Activated gamma-delta T cell (primary cell): ENCODE measurements at places on chromosomes 12 and 14.

DNA sequence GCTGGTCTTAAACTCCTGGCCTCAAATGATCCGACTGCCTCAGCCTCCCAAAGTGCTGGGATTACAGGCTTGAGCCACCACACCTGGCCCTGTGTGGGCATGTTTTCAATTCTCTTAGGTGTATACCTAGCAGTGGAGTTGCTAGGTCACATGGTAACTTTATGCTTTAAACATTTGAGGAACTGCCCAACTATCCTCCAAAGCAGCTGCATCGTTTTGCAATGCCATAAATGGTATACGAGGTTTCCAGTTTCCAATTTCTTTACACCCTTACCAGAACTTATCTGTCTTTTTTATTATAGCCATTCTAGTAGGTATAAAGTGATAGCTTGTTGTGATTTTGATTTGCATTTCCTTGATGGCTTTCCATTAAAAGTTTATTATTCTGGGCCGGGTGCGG lies 25.1 kb downstream of the RBMS2 start:
- no peak for DNase-seq

- DNase-seq = no peak
Observed at GRCh38 chr14:90319173-90319572, 12.6 kb downstream of the NRDE2 start.

- no peak for DNase-seq
Observed at GRCh38 chr12:88897723-88898122, 317.5 kb upstream of the KITLG start.

DNA sequence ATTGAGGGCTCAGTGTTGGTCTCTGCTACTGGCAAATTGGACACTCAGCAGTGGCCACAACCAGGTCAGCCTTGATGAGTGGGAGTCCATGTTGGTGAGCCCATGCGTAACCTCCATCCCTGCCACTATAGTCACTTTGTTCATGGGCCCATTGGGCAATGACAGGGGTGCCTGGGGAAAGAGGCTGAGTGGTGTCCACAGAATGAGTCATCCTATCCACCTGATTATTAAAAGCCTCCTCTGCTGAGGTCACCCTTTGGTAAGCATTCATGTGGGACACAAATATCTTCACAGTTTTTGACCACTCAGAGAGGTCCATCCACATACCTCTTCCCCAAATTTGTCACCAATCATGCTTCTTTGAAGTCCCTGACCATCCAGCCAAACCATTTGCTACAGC lies 50.0 kb downstream of the FIGNL2 start:
- DNase-seq = no peak

- no peak for DNase-seq
Observed at GRCh38 chr14:20179218-20179617, 11.5 kb upstream of the OR11G2 start.

GRCh38 chr12:41277946-41278267 lies 89.8 kb downstream of the PDZRN4 start:
- no peak for DNase-seq

DNA sequence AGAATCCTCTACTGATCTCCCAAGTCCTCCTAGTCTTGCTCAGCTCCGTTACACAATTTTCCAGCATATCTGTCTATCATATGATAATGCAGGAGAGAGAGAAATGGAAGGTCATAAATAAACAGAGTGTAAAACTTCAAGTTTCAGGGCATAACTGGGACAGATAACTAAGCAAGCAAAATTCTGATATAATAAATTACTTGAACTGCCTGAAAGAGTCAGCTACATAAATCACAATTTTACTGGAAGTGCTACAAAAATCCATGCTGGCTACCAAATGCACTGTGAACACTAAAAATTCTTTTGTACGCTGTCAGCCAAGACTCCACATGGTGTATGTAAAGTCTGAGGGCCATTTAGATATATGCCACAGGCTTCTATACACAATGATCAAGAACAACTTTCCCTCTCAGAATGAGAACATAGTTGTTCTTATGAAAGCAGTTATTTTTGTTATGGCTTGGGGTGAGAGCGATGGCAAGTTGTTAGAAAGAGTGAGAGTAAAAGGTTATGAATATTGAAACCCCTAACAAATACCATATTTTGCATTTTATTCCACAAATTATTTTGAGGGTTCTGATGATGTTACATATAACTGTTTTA lies 41.1 kb downstream of the GRIP1 start:
- DNase-seq = no peak

DNA sequence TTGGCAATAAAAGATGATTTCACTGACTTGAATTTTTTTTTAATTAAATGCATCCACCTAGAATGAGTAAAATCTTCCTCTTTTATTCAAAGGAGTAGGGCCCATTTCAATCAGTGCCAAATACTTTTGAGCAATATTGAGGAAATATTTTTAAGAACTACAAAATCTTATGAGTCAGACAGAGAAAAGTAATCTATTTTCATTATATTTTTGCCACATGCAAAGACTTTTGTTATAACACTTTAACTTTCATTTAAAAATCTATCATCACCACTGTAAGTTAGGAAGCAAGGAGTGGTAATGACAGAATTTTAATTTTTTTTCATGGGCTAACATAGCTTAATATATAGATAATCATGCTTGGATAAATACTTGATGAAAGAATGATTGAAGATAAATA lies 345.2 kb upstream of the KITLG start:
- no peak for DNase-seq

DNA sequence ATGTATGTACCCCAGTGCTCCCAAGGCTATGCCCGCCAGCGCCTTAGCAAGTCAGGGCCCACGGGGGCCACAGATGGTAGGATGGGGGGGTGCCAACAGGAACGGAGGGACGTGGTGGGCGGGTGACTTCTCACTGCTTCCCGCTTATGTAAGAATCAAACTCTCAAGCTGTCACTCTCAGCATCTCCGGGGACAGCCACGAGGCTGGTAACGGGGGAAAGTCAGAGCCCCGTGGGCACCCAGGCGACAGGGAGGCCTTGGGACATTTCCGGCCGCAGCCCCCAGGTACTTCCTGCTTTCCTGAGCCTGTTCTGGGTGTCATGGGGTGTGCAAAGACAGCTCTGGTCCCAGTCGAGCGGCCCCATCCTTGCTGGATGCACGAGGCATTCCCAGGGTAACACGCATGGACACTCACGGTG lies 59.3 kb downstream of the TESC start:
- DNase-seq = no peak

DNA sequence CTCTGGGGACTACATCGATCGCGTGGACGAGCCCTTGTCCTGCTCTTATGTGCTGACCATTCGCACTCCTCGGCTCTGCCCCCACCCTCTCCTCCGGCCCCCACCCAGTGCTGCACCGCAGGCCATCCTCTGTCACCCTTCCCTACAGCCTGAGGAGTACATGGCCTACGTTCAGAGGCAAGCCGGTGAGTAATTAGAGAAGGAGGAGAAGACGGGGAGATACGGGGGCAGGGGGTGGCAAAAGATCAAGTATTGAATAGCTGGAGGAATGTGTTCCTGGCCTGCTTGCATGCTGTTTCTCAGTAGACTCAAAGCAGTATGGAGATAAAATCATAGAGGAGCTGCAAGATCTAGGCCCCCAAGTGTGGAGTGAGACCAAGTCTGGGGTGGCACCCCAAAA lies 21.9 kb downstream of the OS9 start:
- no peak for DNase-seq

DNA sequence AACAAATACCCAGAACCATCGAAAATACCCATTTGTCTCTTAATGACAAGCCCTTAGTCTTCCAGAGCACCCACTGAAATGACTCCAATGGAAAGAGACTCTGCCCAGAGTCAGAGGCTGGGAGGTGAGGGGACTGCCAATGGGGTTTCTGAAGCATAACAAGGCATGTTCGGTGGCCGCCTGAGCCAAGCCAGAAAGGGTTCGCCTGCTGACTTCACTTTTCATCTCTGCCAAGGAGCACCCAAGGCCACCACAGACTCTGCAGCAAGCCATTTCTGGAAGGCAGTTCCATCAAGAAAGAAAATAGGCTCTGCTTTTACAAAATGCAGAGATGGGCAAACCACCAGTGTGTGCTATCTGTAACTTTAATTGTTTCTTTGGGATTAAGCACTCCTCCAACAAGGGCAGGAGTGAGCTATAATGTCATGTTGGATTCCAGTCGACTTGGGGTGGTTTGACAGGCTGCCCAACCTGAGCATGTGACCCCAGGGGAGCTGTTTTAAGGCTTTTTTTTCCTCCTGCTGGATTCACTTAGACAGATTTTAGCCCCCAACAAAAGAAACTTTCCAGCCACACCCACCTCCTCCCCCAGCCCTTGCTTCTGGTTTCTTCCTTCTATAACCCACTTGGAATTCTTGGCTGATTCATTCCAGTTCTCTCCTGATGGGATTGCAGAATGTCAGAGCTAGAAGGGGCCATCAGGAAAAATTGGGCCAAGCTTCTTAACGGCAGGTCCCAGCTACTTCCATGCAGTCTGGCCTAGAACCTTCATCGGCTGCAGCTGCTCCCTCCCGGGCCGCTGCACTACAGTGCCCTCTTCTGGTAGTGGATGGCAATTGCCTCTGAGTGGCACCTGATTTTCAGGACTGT lies 24.1 kb downstream of the CKAP4 start:
- no peak for DNase-seq

GRCh38 chr12:110936367-110937103 lies 16.2 kb upstream of the MYL2 start:
- DNase-seq = no peak

DNA sequence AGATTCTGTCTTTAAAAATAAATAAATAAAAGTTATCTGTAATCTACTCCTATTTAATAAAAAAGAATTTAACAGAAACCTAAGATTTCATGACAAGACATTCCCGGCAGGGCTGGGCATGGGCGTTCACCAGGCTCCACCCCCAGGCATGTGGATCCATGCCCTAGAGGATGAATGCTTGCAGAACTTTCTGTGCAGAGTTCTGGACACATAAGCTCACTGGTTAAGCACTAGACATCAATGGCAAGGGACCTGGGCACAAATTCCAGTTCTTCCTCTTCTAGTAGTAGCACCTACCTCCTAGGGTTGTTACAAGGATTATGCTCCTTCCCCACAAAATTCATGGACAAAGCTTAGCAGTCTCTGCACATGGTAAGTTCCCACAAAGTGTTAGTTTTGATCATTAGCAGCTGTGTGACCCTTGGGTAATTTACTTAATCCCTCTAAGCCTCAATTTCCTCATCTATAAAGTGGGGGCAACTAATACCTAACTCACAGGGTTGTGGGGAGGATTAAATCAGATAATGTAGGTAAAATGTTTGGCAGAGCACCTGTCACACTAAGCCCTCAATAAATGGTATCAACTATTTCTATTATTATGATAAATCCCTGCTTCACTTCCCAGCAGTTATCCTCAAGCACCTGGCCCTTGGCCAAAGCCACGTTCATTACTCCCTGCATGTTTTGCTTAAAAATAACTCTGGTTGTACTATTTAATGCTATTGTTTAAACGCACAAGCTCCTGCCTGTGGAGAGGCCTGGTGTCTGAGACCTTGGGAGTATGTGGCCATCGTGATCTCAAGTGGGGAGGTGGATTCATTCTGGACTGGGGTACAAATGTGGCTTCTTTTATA lies 9.8 kb downstream of the GALNT6 start:
- no peak for DNase-seq

DNA sequence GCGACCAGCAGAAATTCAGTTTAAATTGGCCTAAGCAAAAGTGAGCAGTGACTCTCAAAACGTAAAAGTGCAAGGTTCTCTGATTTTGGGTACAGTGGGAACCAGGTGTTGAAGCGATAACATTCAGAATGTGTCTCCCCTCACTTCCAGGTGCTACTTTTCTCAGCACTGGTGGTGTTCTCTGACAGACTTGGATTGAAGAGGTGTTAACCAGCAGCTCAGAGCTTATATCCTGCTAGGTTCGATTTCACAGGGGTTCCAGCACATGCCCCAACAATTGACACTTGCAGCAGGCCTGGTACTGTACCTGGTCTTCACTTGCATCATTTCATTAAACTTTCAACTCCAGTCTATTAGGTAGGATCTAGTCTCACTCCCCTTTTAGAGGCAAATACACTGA lies 680.2 kb downstream of the VRK1 start:
- DNase-seq = no peak

DNA sequence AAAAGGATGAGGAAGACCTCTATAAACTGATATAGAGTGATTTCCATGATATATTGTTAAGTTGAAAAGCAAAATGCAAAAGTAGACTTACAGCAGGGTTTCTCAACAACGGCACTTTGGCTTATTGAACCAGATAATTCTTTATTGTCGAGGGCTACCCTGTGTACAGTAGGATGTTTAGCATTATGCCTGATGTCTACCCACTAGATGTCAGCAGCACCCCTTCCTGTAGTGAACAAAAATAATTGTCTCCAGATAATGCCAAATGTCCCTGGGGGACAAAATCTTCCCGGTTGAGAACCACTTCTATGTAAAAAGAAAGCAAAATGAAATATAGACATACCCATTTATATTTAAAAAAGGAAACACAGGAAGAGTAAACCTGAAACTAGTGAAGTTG lies 32.4 kb downstream of the ABCD2 start:
- DNase-seq = no peak

GRCh38 chr12:103272949-103273348 lies 222.8 kb downstream of the C12orf42 start:
- DNase-seq = no peak

GRCh38 chr12:54429014-54429471 lies 10.0 kb upstream of the ITGA5 start:
- DNase-seq = no peak

GRCh38 chr14:38623661-38624060 lies 367.8 kb upstream of the CLEC14A start:
- no peak for DNase-seq

- DNase-seq = peak; percentile 49
Observed at GRCh38 chr12:118061011-118061872, at the start of gene WSB2. Gene WSB2 (minus strand): TSS chr12:118061179. CDS start chr12:118061048, 131 bp downstream.

DNA sequence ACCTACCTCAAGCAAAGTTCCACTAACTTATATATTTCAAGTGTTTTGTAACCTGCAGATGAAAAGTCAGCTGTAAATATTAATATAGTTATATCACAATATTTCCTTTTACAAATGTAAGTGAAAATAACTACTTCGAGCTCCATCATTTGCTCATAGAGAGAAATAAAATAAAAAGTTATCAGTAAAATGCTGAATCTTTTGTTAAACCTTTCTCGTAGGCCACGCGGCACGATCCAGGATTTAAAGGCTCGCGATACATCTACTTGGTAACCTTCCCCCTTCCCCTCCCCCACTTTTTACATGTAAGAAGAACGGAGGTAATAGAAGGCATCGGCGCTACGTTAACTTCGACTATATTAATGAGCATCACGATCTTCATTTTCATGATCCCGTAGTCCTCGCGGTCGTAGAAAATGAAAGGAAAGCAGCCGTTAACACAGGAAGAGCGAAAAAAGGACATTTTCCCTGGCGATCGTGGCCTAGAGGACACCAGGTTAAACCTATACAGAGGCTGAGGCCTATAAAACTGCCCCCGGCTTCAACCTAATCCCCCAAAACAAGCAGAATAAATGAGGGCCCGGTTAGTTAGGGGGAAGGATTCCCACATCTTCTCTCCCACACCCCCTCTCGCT lies 508 bp downstream of the HNRNPC start:
- no peak for DNase-seq

DNA sequence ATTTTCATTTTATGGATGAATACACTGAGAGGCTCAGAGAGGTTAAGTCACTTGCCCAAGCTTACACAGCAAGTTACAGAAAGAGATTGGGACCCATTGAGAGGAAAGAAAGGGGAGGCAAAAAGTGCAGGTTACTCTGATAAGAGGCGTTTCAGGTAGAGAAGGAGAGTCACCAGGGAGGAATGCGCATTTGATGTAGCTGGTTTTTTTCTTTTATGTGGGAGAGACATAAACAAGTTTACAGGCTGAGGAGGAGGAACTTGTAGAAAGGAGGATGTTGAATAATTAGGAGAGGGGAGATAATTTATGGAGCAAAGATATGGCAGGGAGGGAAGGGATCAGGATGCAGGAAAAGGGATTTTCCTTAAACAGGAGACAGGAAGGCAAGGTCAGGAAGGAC lies 297.0 kb downstream of the PCNX1 start:
- DNase-seq = no peak
